ENCODE measurements at places on chromosomes 1 and 21.
A peak's percentile ranks its signal among the peaks of the same experiment; 100 is the strongest.

GRCh38 chr1:167136191-167136614 is 42.3 kb downstream of the STYXL2 start:
- DNase-seq: peak; percentile 71

DNA sequence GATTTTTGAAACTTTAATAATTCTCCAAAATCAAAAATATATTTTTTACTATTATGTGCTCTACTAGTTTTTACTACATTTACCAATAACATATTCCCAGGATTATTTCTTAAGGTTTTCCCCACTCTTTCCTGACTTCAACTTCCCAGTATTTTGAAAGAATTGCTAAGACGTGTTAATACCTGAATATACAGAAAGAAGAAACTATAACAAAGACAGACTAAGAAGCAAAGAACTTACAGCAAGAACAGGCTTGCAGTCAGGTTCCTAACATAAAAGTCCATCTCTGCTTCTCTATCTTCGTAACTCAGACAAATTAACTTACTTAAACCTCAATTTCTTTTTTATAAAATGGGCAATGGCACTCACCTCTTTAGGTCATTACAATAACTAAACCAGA is 63.2 kb downstream of the SRSF11 start:
- DNase-seq: no peak

- DNase-seq: no peak
Measured at GRCh38 chr1:171509191-171509590, 23.9 kb downstream of the PRRC2C start.

DNA sequence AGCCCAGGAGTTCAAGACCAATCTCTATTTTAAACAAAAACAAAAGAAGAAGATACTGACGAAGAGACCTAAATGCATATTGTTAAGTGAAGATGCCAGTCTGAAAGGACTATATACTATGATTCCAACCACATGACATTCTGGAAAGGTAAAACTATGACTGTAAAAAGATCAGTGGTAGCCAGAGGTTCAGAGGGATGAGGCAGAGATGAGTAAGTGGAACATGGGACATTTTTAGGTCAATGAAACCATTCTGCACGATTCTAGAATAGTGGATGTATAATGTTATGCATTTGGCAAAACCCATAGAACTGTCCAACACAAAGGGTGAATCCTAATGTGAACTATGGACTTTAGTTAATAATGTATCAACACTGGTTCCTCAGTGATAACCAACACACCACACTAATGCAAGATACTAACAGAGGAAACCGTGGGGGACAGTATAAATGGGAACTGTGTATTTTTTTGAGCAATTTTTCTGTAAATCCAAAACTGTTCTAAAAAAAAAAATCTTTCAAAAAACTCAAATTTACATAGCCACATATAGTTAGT is 8.2 kb downstream of the RC3H1 start:
- DNase-seq: no peak

GRCh38 chr1:55560266-55560665 is 345.1 kb upstream of the USP24 start:
- DNase-seq: no peak

- DNase-seq: no peak
Measured at GRCh38 chr1:110734133-110734680, 59.5 kb upstream of the KCNA3 start.

- no peak for DNase-seq
Measured at GRCh38 chr1:46623743-46624644, 7.4 kb upstream of the MOB3C start.

DNA sequence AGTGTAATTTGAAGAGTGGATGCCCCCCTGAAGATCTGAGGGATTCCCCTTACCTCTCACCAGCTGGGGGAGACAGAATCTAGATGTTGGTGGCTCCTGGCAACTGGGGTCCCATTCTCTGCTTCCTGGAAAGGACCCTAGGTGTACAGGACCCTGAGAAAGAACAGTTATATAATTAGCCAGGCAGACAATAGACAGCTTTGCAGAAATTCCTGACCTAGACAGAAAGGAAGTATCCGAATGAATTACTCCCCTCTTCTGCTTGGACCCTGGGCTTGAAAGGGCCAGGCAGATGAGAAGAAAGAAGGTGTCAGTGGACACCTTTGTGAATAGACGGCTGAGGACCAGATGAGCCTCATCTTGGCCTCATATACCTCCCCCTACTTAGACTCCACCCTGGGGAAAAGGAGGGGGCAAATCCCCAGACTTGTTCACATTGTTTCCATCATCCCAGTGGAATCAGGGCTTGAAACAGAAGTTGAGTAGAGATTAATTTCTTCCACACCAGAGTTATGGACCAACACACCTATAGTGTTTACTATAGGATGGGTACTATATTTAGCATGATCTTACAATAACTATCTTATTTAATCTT is 1.8 kb upstream of the IQGAP3 start:
- DNase-seq: no peak

GRCh38 chr1:119275145-119276134 is 93.1 kb upstream of the HAO2 start:
- peak; percentile 65 for DNase-seq

- DNase-seq: peak; percentile 86
Measured at GRCh38 chr1:228842094-228842775, 107.0 kb downstream of the RHOU start.

GRCh38 chr1:23759277-23759676 is 16.0 kb downstream of the ELOA start:
- DNase-seq: no peak

GRCh38 chr1:245380790-245381535 is 226.2 kb downstream of the KIF26B start:
- no peak for DNase-seq

DNA sequence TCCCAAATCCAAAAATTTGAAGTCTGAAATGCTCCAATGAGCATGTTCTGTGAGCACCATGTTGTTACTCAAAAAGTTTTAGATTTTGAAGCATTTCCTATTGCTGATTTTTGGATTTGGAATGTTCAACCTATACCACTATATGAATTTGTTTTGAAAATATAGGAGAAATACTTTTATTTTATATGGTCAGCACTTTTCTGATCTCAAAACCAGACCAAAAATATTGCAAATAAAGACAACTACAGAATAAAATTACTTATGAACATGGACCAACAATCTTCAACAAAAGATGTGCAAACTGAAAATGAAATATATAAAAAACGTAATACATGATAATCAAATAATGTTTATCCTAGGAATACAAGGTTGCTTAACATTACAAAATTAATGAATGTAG is 73.7 kb upstream of the APOBEC4 start:
- DNase-seq: no peak

- DNase-seq: no peak
Measured at GRCh38 chr1:192872010-192872409, 63.2 kb downstream of the RGS2 start.

DNA sequence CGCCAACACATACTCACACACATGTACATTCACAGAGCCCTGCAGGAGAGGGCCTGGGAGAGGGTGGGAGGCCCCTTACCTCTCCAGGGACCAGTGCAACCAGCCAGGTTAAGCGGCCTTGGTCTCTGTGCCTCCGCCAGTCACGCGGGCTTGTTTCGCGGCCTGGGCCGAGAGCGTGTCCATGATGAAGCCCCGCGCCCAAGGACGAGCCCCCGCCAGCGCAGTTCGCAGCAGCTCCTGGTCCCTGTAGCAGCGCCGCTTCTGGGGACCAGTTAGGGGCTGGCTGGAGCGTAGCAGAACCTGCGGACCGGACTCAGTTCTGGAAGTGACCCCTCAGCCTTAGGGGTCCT is 7.3 kb upstream of the FAM167B start:
- DNase-seq: no peak

- DNase-seq: no peak
Measured at GRCh38 chr1:209249785-209250440, 333.6 kb upstream of the CAMK1G start.

DNA sequence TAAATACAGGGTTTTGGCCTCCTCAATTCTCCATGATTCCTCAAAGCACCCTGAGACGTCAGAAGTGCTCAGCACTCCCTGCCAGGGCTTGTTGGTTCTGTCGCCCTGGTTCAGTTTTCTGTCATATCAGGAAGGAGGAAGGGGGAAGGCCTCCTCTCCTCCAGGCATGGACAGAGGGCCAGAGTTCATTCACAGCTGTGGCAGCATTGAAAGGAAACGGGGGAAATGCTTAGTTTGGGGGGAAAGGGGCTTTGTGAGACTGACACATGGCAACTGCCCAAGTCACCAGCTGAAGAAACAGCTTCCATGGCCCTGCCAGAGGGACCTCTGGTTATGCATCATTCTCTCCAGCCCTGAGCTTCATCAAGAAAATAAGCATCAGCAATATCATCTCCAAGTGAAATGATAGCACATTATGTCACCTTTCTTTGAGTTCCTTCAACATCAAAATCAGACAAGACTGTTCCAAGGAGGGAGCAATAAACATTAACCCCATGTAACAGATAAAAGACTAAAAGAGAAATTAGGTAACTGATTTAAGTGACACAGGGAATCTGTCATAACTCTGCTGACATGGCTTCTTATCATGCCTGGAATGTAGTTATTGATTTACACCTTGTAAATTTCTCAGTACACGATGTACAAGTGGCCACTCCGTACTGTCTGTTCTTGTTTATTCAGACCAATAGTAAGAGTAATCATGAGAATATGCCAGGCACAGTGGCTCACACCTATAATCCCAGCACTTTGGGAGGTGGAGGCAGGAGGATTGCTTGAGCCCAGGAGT is 103.2 kb upstream of the SLC25A33 start:
- DNase-seq: no peak

- no peak for DNase-seq
Measured at GRCh38 chr1:111789666-111790316, 34.1 kb downstream of the DDX20 start.

DNA sequence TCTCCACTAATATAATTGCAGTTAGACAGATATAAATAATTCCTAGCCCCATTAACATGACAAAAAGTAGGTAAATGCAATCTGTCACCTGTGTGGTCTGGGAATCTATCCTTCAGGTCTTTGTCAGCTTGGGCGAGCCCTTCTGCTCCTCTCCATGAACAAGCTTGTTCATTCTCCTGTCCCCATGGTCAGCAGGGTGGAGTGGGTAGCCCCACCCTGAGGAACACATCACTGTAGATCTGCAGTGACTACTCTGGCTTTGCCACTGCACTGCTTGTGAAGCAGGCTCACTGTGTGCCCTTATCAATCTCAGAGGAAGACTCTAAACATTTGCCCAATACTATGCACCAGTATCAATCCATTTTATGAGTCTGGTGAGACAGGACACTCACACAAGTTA is 279.0 kb downstream of the MATN1 start:
- no peak for DNase-seq

- no peak for DNase-seq
Measured at GRCh38 chr21:24829397-24829796, 777.9 kb downstream of the MRPL39 start.

DNA sequence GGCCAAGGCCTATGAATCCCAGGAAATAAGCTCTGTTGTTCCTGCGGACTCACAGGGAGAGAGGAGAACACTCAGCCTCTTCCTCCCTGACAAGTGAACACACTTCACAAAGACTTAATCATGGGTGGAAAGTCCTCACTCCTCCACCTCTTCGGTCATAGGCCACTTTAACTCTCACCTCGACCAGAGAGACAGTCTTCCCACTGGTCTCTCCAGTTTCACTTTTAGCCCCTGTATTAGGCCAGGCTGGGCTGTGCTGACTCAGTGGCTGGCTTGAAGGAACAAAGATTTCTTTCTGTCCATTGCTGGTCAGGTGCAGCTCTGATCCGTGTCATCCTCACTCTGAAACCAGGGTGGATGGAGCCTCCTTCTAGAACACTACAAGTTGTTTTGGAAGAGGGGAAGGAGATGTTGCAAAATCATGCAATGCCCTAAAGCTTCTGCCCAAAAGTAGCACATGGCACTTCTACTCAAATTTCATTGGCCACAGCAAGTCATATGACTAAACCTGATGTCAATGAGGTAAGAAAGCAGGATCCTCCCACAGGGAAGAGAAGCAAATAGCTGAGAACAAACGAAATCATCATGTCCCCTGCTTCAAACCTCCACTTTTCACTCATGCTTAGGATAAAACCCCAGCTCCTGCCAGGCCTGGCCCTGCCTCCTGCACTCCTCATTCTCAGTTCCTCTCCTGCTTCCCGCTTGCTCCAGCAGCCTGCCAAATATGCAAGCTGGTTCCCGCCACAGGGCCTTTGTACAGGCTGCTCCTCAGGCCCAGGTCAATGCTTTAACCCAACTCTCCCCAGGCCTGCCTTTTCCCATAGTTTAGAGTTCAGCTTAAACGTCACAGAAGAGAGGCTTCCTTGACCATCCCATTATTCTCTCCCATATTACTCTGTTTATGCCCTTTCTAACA is 150.5 kb upstream of the RUNX3 start:
- DNase-seq: peak; percentile 36

- no peak for DNase-seq
Measured at GRCh38 chr1:240687820-240688219, 75.9 kb upstream of the GREM2 start.

DNA sequence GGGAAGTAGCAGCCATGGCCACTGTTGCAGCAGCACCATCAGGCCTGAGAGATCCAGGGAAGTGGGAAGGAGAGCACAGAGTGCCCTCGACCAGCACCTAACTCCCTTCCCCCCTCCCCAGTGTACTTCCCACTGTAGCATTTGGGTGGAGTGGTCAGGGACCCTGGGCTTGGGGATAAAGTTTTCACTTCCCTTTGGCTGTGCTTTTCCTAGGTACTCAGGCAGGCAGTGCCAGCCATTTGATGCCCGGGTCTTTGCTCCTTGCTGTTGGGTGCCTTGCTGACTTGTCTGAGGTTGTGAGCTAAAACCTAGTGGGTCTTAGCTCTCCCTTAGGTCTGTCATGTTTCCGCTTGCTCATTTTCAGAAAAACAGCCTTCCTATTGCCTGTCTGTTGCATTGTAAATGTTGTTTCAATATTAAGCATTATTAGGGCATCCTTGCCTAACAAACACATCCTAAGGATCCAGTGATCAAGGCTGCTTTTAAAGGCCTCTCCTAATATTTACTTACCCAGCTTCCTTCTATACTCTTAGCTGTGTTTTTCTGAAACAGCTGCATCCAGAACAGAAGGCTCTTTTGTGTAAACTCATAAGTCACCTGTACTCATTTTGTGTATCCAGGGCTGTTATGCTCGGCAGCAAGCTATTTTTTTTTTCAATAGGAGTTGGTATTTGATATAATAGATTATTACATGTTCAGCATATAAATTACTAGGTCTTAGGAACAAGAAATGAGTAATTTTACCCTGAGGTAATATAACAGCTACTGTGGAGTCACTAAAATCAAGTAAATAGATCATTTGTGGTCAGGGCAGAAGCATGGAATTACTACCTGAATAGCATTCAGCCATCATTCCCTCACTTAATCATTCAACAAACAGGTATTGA is 418.6 kb upstream of the PROX1 start:
- DNase-seq: no peak

- DNase-seq: no peak
Measured at GRCh38 chr1:198290089-198290683, 133.4 kb downstream of the NEK7 start.
